EH (cell line): ENCODE measurements at places on chromosomes 11 and 22.
A peak's percentile ranks its signal among the peaks of the same experiment; 100 is the strongest.

- DNase-seq, result no peak
Observed at GRCh38 chr11:47950396-47950795, 30.0 kb upstream of the PTPRJ start.

DNA sequence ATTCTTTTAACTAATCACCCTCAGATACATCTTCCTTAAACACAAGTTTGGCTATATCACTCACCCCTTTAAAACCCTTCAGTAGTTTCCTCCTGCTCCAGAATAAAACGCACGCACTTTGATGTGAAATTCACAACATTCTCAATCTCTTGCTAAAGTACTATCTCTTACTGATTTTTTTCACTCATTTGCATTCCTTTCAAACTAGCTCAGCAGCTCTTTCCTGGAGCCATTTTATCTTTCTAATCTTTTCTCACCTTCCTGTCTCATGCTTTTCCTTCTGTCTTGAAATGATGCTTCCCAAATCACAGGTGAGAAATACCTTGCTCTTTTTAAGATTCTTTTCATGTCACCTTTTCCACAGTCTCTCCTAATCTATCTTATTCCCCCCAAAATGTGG lies 1074.4 kb downstream of the DLG2 start:
- no peak for DNase-seq

DNA sequence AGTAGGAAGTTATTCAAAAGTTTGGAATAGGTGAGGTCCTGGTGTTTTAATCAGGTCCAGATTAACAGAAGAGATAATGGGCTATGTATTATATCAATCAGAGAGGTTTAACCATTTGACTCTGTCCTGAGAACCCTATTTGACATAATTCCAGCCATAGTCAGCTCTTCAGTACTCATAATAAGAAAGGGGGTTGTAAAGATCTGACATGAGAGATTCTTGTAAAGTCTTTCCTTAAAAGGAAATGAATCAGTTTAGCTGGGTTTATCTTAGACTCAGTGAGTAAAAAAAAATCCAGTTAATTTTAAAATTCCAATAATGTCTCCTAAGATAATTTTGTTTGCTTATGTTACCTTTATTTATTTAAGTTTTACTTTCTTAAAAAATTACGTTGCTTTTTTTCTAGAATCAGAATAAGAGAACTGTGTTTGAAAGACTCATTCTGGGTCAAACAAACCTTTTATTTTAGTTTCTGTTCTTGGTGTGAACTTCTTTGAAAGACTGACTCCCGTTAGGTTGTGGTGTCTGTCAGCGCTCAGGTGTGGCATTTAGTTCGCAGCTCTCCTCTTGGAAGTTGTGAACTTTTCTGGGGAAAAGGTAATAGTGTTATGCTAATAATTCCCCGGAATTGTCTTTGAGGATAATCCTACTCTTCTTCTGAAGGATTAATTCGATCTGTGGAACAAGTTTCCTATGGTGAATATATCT lies 20.5 kb downstream of the NUCB2 start:
- peak; percentile 57 for DNase-seq

DNA sequence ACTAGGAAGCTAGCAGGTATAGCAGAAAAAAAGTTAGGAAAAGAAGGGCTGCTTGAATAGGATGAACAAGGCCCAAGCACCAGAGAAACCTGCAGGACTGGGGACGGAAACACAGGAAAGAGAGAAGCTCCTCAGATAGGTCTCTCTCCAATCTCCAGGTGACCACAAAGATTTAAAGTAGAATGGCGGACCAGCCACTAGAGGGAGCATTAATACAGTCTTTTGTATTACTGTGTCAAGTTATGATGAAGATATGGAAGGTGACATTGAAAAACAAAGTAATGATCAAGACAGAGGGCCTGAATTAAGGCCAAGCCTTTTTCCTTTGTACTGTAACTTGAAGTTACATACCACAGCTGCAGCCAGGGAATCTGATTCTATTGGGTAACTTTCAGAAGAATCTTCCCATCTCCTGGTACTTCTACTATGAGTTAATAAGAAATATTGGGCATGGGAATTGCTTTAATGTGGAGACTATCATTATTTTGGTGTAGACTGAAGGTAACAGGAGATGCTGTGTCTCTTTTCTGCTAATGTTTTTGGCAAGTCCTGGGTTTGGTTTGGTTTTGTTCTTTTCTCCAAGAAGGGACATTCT lies 33.8 kb downstream of the OR2AG2 start:
- peak; percentile 49 for DNase-seq

DNA sequence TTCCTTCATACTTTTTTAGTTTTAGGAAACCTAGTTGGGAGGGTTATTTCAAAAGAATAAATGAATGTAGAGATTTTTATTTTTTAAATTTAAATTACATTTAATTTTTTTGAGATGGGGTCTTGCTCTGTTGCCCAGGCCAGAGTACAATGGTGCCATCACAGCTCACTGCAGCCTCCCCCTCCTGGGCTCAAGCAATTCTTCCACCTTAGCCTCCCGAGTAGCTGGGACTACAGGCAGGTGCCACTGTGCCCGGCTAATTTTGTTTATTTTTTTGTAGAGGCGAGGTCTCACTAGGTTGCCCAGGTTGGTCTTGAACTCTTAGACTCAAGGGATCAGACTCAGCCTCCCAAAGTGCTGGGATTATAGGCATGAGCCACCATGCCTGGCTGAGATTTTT lies 32.6 kb downstream of the ZNRF3 start:
- DNase-seq, result no peak

DNA sequence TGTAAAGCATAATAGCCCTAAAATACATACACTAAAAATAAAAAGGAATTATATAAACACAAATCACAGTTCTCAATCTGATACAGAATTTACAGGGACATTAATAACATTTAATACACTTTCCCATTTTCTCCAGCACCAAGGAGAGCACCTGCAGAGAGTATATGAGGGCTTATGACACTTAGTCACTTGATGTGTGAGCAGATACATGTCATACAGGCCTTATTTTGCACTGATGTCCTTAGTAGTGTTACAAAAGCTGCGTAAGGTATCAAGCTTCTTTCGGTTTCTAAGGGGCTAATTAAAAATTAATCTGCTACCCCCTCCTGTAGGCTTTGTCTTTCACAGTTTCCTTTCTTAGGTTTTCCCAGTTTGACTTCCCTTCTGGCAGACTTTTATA lies 61.3 kb downstream of the TRIM44 start:
- peak; percentile 32 for DNase-seq

DNA sequence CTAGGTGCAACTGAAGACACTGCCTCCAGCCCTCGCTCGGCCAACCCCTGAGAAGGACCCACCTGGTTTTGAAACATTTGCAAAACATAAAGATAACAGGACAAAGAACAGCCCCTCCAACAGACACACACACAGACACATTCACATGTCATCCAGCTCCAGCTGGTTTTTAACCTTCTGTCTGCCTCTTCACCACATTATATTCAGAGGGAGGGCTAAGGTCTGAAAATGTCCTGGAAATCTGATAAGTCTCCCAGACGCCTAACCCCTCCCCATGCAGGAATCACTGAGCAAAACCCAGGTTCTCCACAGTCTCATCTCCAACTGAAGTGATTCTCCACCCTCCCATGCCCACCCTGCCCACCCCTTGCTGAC lies 29.4 kb downstream of the PACSIN2 start:
- no peak for DNase-seq

DNA sequence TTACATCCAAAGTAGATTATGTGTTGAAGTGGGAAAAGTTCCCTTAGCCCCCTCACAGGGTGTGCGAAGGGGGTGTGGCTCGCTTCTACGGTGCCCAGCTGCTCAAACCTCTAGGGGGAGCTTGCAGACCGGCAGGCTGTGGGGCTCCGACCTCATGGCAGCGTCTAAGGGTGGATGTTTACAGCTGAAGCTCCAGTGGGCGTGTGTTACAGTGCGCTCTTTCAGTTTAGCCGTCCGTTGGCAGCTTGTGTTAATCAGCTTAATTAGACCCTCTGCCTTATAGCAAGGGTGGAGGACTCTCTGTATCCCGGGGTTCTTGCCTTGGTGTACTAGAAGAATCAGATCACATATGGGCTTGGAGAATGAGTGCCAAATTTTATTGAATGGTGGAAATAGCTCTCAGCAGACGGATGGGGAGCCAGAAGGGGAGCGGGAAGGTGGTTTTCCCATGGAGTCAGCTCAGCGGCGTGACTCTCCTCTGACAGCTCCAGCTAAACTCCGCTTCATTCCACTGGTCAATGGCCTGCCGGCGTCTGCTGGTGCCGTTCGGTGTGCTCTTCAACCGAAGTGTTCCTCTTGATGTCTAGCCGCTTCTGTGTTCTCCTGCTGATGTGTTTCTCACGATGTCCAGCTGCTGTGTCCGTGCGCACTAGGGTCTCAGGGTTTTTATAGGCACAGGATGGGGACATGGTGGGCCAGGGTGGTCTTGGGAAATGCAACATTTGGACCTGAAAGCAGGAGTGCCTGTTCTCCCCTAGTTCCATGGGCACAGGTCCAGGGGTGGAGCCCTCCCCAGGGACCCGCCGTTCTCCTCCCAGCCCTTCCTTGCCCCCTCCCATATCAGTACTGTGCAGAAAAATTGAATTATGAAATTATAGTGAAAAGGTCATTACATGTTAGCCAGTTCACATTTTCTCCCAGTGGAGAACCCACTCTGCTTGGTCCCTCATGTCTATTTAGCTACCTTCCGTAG lies 28.6 kb upstream of the OR10G7 start:
- DNase-seq, result peak; percentile 62

DNA sequence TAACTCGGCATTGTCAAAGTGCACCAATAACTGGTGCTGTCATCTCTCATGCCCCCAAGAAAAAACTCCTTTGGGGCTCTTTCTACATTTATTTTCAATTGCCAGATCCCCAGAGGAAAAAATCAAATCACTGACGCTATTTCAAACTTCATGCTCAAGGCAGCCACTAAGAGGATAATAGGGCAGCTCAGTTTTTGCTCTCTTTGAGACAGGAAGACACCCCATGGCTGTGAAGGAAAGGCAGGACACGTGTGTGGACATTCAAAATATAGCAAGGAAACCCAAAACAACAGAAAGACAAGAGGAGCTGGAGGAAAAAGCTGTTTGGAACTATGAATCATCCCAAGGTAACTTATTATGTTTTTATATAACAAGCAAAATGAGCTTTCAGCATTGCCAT lies 83.7 kb downstream of the SERGEF start:
- no peak for DNase-seq

- DNase-seq, result no peak
Observed at GRCh38 chr11:73239571-73240189, 21.6 kb downstream of the P2RY2 start.

GRCh38 chr11:109088086-109088485 lies 333.9 kb upstream of the C11orf87 start:
- no peak for DNase-seq

DNA sequence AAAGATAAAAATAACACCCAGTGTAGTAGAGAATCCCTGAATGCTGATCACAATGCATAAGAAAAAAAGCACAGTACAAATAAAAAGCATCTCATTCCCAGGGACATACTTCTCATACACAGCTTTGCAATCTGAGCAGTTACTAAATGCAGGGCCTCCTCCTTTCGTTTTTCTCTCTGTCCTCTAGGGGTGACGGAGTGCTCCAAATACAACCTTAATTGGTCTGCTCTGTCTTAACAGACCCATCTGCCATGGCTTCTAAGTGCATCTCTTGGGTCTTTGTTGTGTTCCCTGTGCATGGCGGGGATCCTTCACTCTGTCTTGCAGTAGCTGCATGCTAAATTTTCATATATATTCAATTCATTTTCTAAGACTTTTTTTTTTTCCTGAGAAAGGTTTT lies 1114.2 kb upstream of the RAG2 start:
- peak; percentile 29 for DNase-seq

- DNase-seq, result peak; percentile 82
Observed at GRCh38 chr11:36463781-36464180, 46.3 kb downstream of the TRAF6 start.

DNA sequence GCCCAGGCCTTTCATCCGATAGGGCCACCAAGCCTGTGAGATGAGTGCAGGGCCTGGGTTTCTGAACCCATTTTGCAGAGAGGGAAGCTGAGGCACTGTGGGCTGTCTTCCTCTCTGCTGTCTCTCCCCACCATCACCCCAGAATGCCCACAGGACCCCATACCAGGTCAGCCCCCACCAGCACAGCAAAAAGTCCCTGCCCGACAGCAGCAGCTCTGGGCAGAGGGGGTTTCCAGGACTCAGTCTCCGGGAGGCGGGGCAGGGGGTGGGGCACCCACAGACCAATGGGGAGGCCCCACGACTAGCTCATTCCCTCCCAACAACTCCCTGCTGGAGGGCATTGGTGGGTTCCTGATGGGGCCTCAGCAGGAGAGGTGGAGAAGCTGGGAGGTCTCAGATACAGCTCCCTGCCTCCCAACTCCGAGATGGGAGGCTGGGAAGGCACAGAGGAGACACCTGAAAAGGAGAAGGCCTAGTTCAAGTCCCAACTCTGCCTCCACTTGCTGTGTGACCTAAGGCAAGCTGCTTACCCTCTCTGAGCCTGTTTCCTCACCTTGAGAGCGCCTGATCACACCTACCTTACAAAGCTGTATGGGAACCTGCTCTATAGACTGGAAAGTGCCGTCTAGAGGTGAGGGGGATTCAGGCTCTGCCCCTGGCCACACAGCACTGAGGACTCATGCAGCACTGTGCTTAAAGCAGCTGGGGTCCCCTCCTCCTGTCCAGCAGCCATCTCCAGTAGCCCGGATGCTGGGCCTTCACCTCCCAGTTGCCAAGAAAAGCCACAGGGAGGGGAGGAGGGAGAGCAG lies 3.5 kb downstream of the CBX7 start:
- DNase-seq, result peak; percentile 26

DNA sequence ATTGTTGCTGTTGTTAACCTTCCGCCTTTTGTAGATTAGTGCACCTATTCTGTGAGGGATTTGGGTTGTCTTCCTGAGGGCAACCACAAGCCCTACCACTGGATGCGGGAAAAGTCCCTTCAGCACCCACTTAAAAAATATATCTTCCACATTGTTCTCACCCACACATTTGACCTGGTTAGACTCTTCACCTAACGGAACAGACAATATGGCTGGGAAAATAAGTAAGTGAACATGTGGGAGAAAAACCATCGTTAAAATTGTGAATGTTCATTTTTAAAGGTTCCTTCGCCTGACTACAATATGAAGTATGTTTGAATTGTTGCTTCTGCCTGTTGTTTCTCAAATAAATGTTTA lies 72.0 kb upstream of the MPEG1 start:
- DNase-seq, result no peak

DNA sequence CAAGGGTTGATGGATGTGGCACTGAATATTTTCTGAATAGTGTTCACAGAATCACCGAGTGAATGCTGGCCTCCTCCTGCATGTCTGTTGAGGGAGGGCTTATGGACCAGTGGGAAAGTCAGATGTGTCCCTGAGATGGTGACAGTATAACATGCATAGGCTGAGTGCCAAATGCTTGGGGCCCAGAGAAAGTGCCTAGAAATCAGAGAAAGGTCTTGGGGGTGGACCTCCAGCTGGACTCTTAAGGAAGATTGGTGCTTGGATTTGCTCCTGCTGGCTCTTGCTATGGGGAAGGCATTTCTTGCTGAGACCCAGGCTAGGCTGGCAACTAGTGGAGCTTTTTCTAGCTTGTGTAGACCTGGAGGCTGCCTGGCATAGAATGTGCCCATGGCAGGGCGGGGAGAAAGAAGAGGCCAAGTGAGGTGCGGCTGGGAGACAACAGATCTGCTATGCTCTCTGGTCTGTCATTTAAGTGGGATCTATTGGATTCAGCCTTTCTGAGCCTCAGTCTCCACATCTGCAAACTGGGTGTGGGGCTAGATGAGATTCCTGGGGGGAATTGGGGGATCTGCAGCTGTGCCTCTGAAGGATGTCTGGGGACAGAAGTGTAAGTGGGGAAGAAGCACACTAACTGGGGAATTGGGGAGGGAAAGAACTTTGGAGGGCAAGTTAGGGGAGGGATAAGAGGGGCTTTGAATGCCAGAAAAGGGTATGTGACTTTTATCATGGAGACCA lies 27.4 kb downstream of the ZNRF3 start:
- no peak for DNase-seq
